ENCODE measurements at places on chromosomes 13 and 19. TPM values are rescaled to one million over a fixed set of nuclear protein-coding genes. Genes with fewer than 3 reads are reported as not detected.

LRRC4B gene
- total RNA-seq, result 2.2 TPM

PTH2 gene
- total RNA-seq, result not detected

IGFL1 gene
- total RNA-seq, result not detected

SELENOV gene
- total RNA-seq, result not detected

COPE gene
- 156 TPM for total RNA-seq

DNA sequence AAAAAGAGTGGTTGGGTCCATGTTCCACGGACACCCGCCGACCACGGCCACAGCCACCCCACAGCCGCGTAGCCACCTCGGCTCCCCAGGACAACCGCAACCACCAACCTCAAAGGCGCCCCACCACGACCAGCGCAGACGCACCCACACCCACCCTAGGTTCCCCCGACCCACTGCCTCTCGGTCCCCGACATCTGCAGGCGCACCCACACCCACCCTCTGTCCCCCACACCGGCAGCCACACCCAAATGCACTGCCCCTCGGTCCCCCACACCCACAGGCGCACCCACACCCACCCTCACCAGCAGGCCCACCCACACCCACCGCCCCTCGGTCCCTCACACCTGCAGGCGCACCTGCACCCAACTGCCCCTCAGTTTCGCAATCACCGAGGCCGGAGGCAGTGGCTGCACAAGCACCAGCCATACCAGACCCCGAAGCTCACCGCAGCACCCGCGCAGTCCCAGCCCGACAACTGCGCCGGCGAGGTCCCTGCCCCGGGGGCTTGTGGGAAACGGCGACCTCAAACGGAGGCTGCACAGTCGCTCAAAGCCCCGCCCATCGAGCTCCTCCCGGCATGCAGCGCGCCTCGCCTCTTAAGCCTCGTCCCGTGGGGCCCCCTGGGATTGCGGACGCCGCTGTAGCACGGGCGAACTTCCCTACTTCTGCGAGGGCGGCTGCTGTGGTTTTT, 18.3 kb downstream of the ZNF77 start:
- no peak for DNase-seq
- peaks cover 17% of the 10 kb centered on the region for H3K4me1 ChIP-seq
- H3K27ac ChIP-seq, result no peak overlapping the region
- H3K36me3 ChIP-seq, result no peaks in the 10 kb centered on the region
- H3K27me3 ChIP-seq, result no peaks in the 10 kb centered on the region
- no peak overlapping the region for H3K4me3 ChIP-seq

GRCh38 chr13:98419786-98420553, 156.9 kb downstream of the STK24 start:
- no peaks in the 10 kb centered on the region for H3K36me3 ChIP-seq
- no peak for DNase-seq
- no peak overlapping the region for H3K4me3 ChIP-seq
- no peaks in the 10 kb centered on the region for H3K27me3 ChIP-seq
- H3K27ac ChIP-seq, result no peak overlapping the region
- H3K4me1 ChIP-seq, result no peaks in the 10 kb centered on the region

SRRM5 gene
- total RNA-seq, result 0.27 TPM

ARHGEF1 gene
- total RNA-seq, result 32.9 TPM

GRCh38 chr13:99746637-99747402, 224.7 kb downstream of the ZIC5 start:
- H3K27ac ChIP-seq, result no peak overlapping the region
- H3K36me3 ChIP-seq, result no peaks in the 10 kb centered on the region
- no peak for DNase-seq
- H3K27me3 ChIP-seq, result no peaks in the 10 kb centered on the region
- no peaks in the 10 kb centered on the region for H3K4me1 ChIP-seq
- no peak overlapping the region for H3K4me3 ChIP-seq

DNA sequence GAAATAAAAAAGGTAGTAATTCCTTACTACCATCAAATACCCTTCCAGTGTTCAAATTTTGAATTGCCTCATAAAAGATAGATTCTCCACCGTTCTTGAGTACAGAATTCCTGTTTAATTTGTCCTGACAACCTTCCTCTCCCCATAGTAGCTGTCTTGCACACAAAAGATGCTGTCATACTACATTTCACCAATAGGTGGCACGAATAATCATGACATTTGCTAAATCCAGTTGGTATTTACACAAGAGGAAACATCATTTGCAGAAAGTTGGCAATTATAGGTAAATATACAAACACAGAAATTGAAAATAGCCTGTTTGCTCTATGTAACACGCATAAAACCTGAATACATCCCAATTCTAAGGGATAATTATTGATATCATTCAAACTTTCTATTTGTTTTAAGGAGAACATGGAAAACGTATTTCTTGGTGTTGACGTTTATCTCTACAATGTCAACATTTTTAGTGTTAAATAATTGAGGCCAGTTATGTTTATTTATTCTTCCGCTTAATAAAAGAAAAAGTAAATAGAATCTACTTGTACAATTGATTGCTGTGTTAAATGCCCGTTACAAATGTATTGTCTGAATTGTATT, 58.3 kb upstream of the CLDN10 start:
- no peak for DNase-seq
- no peaks in the 10 kb centered on the region for H3K36me3 ChIP-seq
- H3K4me1 ChIP-seq, result peaks cover 5% of the 10 kb centered on the region
- H3K27ac ChIP-seq, result no peak overlapping the region
- no peaks in the 10 kb centered on the region for H3K27me3 ChIP-seq
- H3K4me3 ChIP-seq, result no peak overlapping the region

GRCh38 chr19:49692147-49692506, 1.2 kb downstream of the CPT1C start:
- peak overlapping the region; percentile 44 for H3K4me3 ChIP-seq
- H3K27ac ChIP-seq, result no peak overlapping the region
- no peak for DNase-seq

DNA sequence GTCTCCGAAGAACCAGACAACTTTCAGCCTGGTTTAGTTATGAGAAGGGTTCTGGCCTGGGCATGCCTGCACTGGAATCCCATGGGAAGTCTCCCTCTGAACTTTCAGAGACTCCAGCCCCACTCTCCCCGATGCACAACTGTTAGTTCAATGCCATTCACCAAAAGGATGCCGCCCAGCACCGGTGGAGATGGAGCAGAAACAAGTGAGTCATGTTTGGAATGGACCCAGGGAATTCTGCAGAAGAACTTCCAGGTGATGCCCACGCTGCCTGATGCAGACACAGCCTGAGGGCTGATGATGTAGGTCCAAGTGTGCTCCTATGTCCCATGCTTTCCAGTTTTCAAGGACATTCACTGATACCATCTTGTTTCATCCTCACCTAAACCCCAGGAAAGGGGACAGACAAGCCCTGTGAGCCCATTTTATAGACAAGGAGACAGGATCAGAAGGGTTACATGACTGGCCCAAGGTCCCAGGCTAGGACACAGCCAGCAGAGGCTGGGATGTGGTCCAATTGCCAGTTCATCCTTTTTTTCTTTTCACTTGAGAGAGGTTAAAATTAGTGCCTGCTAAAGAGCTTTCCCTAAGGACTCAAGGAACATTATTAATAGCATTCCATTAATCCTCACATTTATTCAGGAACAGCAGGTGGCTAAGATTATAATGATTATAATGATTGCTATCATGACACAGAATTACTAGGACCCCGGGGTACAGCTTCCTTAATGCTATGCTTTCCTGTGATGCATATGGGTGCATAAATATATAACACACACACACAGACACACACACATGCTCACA, 39.5 kb downstream of the SIAH3 start:
- H3K27me3 ChIP-seq, result no peaks in the 10 kb centered on the region
- H3K27ac ChIP-seq, result no peak overlapping the region
- H3K4me1 ChIP-seq, result no peaks in the 10 kb centered on the region
- no peaks in the 10 kb centered on the region for H3K36me3 ChIP-seq
- H3K4me3 ChIP-seq, result no peak overlapping the region

ATXN8OS gene
- total RNA-seq, result not detected

- H3K27me3 ChIP-seq, result no peaks in the 10 kb centered on the region
- no peak overlapping the region for H3K4me3 ChIP-seq
- H3K27ac ChIP-seq, result no peak overlapping the region
- H3K36me3 ChIP-seq, result no peaks in the 10 kb centered on the region
- H3K4me1 ChIP-seq, result no peaks in the 10 kb centered on the region
- DNase-seq, result no peak
These were observed 436.2 kb upstream of the SLITRK5 start for GRCh38 chr13:87234981-87235380.

DNA sequence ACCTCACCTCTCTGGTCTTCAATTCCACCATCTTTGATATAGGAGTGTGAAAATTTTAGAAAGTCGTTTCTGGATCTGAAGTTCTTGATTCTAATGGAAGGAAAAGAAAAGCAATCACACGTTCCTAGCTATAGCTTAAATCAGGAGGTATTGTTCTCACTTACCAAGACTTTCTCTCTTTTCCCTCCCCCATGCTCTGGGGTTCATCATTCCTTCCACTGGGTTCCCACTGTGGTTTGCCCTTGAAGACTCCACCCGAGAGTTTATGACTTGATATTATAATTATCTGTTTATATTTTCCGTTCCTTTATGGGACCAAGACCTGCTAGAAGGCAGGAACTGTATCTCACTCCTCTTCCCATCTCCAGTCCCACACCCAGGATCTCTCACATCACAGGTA, 76.6 kb downstream of the AKAP11 start:
- no peaks in the 10 kb centered on the region for H3K27me3 ChIP-seq
- H3K36me3 ChIP-seq, result no peaks in the 10 kb centered on the region
- no peak overlapping the region for H3K4me3 ChIP-seq
- no peaks in the 10 kb centered on the region for H3K4me1 ChIP-seq
- no peak overlapping the region for H3K27ac ChIP-seq

GRCh38 chr19:16497837-16498236, 1.6 kb downstream of the C19orf44 start:
- no peaks in the 10 kb centered on the region for H3K27me3 ChIP-seq
- H3K27ac ChIP-seq, result no peak overlapping the region
- H3K36me3 ChIP-seq, result no peaks in the 10 kb centered on the region
- H3K4me1 ChIP-seq, result peaks cover 13% of the 10 kb centered on the region
- DNase-seq, result no peak

DNA sequence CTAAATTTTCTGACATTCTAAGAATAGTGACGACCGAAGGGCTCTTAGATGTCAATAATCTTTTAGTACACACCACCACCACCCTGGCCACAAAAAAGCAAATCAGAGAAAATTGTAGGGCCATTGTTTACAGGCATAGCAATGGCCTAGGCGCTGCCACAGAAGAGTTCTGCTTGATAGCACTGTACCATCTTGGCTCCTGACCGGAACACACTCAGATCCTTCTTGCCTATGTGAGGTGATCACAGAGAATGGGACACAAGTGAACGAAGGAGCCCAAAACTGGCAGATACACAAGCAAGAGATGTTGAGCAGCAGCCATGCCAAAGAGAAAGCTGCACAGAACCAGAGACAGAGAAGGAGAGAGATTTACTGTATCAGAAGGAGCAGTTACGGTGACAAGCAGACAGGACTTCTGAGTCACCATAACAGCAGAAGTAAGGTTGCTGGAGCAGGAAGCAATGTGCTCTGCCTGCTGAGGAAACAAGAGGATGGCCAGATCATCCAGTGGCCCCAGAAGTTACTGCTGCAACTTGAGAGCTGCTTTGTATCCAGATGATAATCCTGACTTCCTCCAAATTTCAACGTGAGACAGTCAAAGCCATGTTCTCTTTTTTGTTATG, 105.2 kb downstream of the SLITRK6 start:
- H3K27ac ChIP-seq, result no peak overlapping the region
- no peak overlapping the region for H3K4me3 ChIP-seq
- no peaks in the 10 kb centered on the region for H3K4me1 ChIP-seq

GRCh38 chr19:35126624-35126959, 8.3 kb downstream of the LGI4 start:
- no peak for DNase-seq
- no peak overlapping the region for H3K4me3 ChIP-seq
- peak overlapping the region; percentile 86 for H3K27ac ChIP-seq

DNA sequence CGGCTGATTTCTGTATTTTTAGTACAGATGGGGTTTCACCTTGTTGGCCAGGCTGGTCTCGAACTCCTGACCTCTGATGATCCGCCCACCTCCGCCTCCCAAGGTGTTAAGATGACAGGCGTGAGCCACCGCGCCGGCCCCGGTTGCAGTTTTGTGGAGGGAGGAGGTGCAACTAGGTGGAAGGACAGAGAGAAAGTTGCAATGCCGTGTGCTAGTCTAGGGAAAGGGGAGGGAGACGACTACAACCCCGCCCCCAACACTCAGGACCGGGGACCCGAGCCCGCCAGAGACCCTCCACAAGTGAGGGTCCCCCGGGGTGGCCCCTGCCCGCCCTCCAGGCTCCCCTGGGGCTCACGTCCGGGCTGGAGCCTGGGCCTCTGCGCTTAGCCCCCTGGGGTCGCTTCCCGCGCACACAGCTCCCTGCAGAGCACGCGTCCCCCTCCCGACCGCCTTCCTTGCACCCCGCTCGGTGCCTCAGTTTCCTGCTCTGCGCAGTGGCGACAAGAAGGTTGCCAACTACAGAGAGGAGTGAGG, 1.2 kb upstream of the ARID3A start:
- no peak overlapping the region for H3K27ac ChIP-seq
- H3K27me3 ChIP-seq, result peaks cover 19% of the 10 kb centered on the region
- peak; percentile 66 for DNase-seq

- no peak overlapping the region for H3K4me3 ChIP-seq
- no peak for DNase-seq
- H3K36me3 ChIP-seq, result no peaks in the 10 kb centered on the region
These were observed 149.8 kb downstream of the ZNF536 start for GRCh38 chr19:30521937-30522336.

DNA sequence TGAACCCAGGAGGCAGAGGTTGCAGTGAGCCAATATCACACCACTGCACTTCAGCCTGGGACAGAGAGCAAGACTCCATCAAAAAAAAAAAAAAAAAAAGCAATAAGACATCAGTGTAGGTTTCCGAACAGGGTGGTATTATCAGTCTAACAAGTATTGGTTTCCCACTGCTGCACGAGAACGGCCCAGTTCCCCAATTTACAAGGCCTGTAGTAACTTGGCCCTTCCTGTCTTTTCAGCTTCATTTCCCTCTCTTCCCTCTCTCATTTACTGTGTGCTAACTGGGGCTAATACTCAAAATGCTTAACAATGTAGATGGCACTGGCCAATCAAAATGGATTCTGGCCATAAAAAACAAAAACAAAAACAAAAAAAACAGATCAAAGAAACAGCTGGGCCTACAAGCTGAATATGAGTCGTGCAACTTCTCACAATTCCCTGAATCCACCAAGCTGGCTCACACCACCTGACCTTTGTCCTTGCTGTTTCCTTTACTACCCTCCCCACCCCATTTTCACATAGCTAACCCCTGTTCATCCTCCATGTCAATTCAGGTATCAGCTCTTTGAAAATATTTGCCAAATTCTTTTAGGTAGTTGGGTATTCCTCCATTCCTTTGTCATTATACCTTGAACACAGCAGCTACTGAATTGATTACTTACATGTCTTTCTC, 2.4 kb downstream of the TEX101 start:
- H3K36me3 ChIP-seq, result no peaks in the 10 kb centered on the region
- no peaks in the 10 kb centered on the region for H3K4me1 ChIP-seq
- no peak overlapping the region for H3K4me3 ChIP-seq
- H3K27me3 ChIP-seq, result no peaks in the 10 kb centered on the region
- H3K27ac ChIP-seq, result no peak overlapping the region

ZNF433 gene
- total RNA-seq, result 2.9 TPM

TNNI3 gene
- total RNA-seq, result not detected

ZNF578 gene
- total RNA-seq, result 2.3 TPM

CBLC gene
- total RNA-seq, result not detected

GRCh38 chr13:68908879-68909278, 1198.7 kb upstream of the ATXN8OS start:
- no peaks in the 10 kb centered on the region for H3K4me1 ChIP-seq
- H3K4me3 ChIP-seq, result no peak overlapping the region
- no peak for DNase-seq
- H3K36me3 ChIP-seq, result no peaks in the 10 kb centered on the region
- H3K27me3 ChIP-seq, result no peaks in the 10 kb centered on the region
- no peak overlapping the region for H3K27ac ChIP-seq

- peaks cover 30% of the 10 kb centered on the region for H3K27me3 ChIP-seq
- no peak overlapping the region for H3K27ac ChIP-seq
- no peaks in the 10 kb centered on the region for H3K36me3 ChIP-seq
- no peak for DNase-seq
These were observed 24.6 kb upstream of the SEMA6B start for GRCh38 chr19:4583961-4584669.

All from sigmoid colon (tissue), 7 donors.